ENCODE measurements at places on chromosomes 2 and 18.
A peak's percentile ranks its signal among the peaks of the same experiment; 100 is the strongest.

DNA sequence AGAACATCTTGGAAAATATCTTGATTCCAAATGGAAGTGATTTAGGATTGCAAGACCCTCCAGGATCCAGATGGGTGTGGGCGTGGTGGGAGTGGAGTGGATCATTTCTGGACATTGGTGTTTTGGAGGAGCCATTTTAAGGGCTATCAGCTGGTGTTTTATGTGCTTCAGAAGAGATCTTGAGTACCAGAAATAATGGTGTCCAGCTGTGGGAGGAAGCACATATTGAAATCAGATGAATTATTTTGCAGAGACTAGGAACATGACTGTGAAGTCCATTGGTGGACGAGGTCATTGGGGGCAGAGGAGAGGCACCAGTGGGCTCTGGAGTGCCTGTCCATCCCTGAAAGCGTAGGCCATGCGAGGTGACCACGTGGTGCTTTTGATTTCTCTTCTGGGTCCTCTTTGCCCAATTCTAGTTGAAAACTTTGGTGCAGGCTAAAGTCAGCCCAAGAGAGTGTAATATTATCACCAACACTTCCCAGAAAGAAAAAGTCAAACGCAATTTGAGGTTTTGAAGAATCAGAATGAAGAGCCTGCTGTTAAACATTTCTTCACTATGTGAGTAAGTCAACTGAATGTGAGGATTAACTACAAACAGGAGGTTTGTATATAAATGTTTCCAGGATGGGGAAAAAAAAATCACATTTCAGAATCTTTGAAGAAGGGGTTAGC is 31.6 kb downstream of the RNF144A start:
- DNase-seq = no peak

DNA sequence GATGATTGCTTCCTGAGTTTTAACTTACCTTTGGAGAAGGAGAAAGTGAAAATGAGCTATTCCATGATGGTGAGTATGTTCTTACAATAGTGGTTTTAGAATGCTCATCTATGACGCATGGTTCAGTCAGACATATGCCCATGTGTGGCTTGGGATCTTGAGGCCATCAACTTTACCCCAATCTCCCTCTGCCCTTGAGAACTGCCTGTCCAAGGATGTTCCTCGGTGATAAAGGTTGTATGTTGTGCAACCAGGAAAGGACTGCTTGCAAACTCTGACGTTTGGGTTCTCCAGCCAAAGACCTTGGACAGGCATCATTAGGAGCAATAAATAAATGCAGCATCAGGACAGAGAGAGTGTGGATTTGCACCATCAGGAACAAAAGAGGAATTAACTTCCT is 165.0 kb downstream of the ZEB2 start:
- peak; percentile 81 for DNase-seq

- DNase-seq = peak; percentile 36
Measured at GRCh38 chr2:239316562-239317465, 84.0 kb downstream of the HDAC4 start.

- DNase-seq = peak; percentile 45
Measured at GRCh38 chr2:8320311-8321066, 361.4 kb upstream of the ID2 start.

- no peak for DNase-seq
Measured at GRCh38 chr2:231016566-231017230, 20.6 kb upstream of the C2orf72 start.

DNA sequence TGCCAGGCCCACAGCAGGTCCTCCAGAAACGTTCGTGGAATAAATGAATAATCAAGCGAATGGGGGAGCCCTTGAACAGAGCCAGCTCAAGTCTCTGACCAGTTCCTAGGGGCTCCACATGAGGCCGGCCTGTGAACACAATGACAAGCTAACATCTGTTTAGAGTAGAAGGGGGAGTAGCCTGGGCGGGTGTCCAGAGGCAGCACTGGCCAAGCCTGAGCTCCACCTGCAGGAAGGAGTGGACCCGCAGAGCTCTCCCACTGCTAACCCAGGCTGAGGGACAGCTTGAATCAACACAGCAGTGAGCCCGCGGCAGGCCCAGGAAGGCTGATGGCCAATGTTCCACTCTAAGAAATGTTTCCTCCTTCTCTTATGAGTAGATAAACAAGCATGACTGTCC is 234.8 kb upstream of the RAB6C start:
- DNase-seq = no peak

DNA sequence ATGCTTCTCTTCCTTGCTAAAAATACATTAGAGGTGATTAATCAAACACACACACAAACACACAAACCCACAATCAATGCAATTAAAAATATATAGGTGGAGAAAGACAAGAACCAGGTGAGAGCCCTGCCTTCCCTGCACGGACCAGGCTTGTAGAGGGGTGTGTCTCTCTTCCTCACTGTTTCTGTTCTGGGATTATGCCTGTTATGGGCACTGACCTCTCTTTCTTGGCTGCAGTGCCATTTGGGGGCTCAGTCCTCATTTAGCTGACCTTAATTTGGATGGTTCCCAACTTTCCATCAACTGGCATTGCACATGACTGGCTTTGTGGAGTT is 89.8 kb downstream of the SH3RF3 start:
- DNase-seq = no peak

GRCh38 chr2:181746844-181747243 is 66.5 kb upstream of the NEUROD1 start:
- no peak for DNase-seq

- DNase-seq = no peak
Measured at GRCh38 chr2:233000886-233001750, 11.9 kb downstream of the NGEF start.

- no peak for DNase-seq
Measured at GRCh38 chr18:63980896-63981460, 11.1 kb downstream of the SERPINB8 start.

DNA sequence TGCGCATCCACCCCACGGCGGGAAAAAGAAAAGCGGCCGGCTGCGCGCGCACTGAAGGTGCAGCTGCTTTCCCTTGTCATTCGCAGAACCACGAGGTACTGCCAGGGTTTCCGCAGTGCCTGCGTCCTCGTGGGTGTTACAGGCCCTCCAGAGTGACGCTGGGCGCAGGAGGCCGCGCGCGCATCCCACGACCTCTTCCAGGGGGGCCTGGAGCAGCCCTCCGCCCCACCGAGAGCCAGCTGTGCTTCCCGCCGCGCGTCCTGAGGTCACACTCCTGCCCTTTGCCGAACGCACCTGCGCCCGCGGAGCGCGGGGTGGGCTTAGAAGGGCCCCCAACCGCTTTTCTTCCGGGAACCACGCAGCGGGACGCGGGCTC is 378 bp upstream of the IAH1 start:
- DNase-seq = no peak

DNA sequence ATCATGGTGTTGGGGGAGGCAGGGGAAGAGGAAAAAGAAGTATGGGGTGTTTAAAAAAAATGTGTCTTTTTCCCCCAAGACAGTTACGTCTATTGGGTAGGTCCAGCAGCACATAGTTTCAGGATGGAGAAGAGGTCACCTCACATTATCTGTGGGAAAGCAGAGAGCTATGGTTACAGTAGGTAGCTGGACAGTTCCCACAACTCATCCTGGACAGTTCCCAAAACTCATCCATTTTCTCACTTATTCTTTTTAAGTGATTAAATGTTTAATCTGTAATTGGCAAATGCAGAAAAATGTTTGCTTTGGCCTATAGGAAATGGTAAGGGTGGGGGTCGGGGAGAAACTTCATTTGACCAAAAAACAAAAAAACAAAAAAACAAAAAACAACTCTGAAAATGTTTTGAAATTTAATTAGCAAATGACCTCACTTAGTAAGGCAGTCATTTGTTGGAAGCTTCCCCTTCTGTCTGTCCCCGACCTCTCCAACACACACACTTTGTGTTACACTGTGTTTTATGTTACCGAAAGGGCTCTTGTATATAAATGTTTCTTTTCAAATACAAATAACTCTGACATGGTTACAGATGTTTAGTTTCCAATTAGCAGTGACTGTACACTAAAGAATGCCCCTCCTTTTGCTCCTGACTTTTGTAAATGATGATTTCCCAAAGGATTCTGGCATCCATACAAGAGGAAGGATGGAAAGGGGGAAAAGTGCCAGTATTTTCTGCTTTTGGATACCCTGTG is 173.3 kb upstream of the ZFP36L2 start:
- peak; percentile 79 for DNase-seq

DNA sequence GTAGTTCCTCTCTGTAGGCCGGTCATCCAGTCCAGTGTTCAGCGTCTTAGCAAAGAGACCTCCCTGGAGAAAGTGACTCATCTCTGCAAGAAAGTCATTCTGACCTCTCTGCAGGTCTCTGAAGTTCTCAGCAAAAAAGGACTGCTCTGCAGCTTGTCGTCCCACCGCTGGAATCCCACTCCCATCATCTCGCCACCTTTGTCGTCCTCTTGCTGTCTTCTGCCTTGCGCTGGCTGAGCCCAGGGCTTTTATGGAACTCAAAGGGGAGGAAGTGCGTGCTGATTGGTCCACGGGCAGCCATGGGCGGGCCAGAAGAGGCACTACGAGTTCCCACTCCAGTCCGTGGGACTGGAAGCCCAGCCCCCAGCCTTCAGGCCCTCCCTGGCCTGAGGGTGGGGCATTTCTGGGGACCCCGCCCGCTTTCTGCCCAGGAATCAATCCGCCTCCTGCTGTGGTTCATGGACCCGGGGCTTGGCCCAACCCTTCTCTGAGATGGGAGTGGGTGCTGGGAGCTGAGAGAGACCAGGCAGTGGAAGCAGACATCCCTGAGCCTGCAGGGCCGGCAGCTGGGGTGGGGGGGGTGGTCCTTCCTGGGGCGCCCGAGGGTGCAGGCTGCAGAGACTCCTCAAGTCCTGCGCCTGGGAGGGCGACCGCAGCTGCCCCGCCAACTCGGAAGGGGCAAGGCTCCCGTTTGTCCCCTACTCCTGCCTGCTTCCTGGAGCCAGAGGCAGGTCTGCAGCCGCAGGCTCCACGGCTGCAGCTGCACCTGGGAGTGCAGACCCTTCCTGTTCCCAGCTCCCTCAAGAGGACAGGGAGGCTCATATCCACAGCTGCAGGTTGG is 660.7 kb upstream of the RAB6C start:
- peak; percentile 60 for DNase-seq

GRCh38 chr2:227818675-227819397 is 5.2 kb downstream of the CCL20 start:
- DNase-seq = peak; percentile 80

- DNase-seq = no peak
Measured at GRCh38 chr18:73147590-73147989, 279.8 kb upstream of the NETO1 start.

DNA sequence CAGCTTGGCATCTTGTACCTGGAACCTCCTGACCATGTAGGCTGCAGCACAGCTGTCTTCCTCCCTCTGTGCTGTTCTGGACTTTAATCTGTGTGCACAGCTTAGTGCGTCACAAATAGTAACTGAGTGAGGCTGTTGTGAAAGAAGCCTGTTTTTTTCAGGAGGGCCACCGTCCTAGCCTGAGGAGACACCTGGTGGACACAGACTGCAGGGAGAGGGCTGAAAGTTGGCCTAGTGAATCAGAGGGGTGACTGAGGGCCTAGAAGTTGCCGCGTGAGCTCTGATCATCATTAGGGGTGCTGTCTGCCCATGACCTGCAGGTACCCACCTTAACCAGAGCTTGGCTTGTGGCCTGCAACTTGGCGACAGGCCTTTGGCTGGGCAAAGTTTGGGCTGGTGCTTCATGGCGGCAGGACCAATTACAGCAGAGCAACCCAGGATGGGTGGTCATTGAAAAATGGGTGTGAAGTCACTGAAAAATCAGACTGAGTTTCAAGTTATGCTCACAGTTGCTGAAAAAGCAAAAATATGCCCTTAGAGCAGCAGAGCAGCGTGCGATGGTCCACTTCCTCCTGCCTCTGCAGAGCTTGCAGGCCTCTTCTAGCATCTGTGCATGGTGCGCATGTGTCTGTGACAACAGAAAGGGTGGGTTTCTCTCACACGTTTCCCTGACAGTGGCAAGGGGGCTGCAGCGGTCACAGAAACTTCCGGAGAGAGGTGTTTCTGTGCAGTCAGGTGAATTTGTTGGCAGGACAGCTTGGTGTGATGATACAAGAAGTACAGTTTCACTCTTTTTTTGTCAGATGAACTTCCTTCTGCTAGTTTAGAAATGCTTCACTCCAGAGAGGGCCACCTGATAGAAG is 9.6 kb downstream of the GDF7 start:
- DNase-seq = no peak

DNA sequence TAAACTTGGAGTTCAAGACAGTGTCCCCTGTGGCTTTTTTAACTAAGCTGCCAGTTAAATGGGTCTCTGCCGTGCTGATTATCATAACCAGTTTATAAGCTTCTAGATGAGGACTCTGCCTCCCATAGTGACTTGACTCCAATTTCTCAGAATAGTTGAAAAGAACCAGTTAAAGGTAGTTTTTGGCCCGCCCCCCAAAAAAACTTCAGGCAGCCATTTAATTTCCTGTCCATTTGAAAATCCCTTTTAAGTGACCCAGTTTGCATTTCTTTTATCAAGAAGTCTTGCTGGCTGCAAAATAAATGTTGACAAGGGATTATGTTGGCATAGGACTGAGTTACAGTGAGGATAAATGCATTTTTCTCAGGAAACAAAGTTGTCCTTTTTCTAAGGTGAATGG is 2.3 kb downstream of the SLC20A1 start:
- DNase-seq = no peak

GRCh38 chr2:212831671-212832199 is 293.1 kb upstream of the ERBB4 start:
- no peak for DNase-seq

DNA sequence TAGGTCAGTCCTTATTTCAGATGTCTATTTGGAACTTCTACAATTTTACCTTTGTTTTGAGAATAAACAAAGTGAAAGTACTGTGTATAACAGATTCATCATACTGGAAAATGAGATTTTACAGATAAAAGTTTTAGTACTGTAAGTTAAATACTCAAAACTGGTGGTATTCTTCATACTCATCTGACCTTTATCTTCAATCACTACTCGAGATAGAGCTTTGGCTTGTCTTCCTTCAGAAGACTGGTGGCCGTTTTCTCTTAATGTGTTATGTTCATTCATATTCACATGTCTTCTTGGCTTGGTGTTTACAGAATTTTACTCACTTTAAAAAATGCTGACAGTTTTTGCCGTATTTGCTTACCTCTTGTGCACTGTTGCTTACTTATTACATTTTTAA is 2.1 kb downstream of the SPOPL start:
- no peak for DNase-seq

DNA sequence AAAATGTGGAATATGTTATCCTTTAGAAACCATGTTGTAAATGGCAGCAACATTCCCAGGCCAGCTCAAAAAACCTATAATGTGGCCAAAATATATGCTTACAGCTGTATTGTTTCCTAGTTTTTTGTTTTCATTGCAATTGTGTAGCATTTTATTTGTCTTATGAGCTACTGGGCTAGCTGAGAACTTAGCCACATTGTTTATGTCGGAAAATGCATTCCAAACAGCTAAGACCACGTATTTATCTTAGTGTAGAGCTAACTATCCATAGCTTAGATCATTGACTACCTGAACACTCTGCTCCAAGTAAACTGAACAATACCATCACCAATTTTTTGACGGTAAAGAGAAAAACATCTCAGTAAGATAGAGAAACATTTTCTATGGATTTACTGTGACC is 38.4 kb downstream of the METAP1D start:
- DNase-seq = no peak

DNA sequence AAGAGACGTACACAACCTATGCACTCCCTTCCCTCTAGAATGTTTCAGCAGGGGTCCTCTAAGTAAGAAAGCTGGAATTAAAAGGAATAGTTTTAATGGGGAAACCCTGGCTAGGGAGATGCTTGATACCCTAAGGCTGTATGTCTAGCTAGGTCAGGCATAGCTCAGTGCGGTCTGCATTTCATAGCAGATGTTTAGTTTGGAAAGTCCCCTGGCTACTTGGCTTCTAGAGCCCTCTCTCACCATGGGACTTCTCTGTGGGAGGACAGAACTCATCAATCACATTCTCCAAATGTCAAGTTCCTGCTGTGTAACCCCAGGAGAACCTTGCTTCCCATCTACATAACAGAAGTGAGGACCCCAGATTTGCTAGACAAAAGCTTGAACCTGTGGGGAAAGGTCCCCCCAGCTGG is 24.1 kb upstream of the ANXA4 start:
- DNase-seq = peak; percentile 84
